ENCODE measurements at places on chromosomes 16 and 17. TPM values are rescaled to one million over a fixed set of nuclear protein-coding genes. Genes with fewer than 3 reads are reported as not detected.
A peak's percentile ranks its signal among the peaks of the same experiment; 100 is the strongest.

DNA sequence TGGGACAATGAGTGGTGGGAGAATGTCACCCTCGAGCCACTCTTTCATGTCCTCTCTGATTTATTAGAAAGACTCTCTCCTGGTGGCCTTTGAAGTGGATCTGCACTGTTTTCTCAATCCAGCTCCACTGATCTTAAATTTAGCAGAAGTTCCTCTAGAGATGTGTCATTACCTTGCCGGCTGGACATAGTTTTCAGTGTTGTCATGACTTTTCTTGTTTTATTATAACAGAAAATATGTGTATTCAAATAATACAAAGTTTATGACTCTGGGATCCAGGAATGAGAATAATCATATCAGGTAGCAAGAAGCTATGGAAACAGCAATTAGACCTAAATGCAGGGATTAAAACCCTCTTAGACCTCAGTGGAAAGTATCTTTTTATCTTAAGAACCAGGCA is 247.5 kb upstream of the ELAC2 start:
- no peaks in the 10 kb centered on the region for H3K36me3 ChIP-seq
- no peak overlapping the region for H3K4me3 ChIP-seq
- no peaks in the 10 kb centered on the region for H3K4me1 ChIP-seq

DNA sequence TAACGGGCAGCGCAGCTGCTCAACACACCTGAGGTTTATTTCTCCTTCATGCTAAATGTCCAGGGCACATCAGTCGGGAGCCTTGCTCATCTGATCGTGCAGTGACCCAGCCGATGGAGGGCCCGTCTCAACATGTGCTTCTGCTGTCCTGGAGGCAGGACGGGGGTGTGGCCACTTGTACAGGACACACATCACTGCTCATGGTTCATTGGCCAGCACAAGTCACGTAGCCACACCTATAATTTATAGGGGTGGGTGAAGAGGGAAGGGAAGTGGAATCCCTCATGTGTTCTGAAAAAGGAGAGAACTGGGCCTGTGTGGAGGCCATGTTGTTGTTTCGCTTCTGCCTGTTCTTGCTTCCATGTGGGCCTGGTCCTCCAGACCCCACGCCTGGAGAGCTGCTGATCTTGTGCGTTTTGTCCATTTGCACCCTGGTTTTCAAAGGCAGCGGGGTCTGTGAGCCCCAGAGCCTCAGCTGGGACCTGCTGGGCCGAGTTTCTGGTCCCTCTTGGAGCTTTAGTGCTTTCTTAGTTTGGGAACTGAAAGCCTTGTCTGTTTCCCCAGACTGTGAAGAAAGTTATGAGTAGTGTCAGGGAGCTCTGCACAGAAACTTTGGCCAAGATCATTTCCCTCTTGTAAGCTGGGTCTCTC is 60.5 kb downstream of the CMIP start:
- H3K36me3 ChIP-seq, result no peaks in the 10 kb centered on the region
- no peak overlapping the region for H3K4me3 ChIP-seq
- DNase-seq, result no peak
- peaks cover 8% of the 10 kb centered on the region for H3K4me1 ChIP-seq
- H3K27ac ChIP-seq, result no peak overlapping the region
- H3K27me3 ChIP-seq, result no peaks in the 10 kb centered on the region

Gene CLEC16A
- total RNA-seq, result 32.1 TPM

GRCh38 chr16:11669380-11670146 is 1.3 kb downstream of the SNN start:
- DNase-seq, result no peak
- H3K27me3 ChIP-seq, result no peaks in the 10 kb centered on the region
- peak overlapping the region; percentile 65 for H3K4me3 ChIP-seq
- peaks cover 16% of the 10 kb centered on the region for H3K4me1 ChIP-seq
- no peak overlapping the region for H3K27ac ChIP-seq

DNA sequence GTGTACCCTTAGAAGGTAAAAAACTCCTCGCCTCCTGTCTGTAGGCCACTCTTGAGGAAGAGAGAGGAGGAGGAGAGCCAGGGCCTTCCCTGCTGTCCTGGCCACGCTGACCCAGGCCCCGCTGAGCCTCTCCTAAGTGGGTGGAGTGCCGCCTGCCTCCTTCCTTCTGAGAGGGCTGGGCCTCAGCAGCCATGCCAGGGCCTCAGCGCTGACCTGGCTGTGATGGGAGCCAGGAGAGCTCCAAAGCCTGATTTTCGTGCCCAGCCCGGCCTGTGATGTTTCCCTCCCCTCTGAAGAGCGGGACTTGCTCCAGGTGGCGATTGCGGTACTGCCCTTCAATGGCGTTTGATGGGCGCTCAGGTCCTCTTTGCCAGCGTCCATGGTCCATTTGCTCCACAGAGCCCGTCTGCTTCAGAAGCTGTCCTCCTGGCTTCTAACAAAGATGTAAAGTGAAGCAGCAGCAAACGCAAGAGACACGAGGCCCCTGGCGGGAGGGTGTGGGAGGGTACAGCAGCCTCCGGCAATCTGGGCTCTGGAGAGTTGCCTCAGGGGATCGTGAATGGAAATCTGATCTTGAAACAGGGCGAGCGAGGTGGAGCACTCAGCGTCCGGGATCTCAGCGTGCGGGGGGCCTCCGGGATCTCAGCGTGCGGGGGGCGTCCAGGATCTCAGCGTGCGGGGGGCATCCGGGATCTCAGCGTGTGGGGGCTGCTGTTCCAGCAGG is 93.5 kb downstream of the NPIPB11 start:
- H3K4me1 ChIP-seq, result peaks cover 9% of the 10 kb centered on the region
- H3K27me3 ChIP-seq, result peaks cover 4% of the 10 kb centered on the region
- no peak for DNase-seq
- no peaks in the 10 kb centered on the region for H3K36me3 ChIP-seq
- H3K4me3 ChIP-seq, result no peak overlapping the region
- no peak overlapping the region for H3K27ac ChIP-seq

Gene RAI1
- 39.1 TPM for total RNA-seq

Gene MEOX1
- not detected for total RNA-seq

Gene SCNN1B
- not detected for total RNA-seq

- no peaks in the 10 kb centered on the region for H3K27me3 ChIP-seq
- peaks cover 75% of the 10 kb centered on the region for H3K36me3 ChIP-seq
- no peak overlapping the region for H3K27ac ChIP-seq
Observed at GRCh38 chr16:58551496-58551895, 36.2 kb downstream of the SETD6 start.

GRCh38 chr17:80195671-80196529 is 24.2 kb downstream of the SGSH start:
- peaks cover 9% of the 10 kb centered on the region for H3K27me3 ChIP-seq
- no peak overlapping the region for H3K4me3 ChIP-seq
- no peaks in the 10 kb centered on the region for H3K36me3 ChIP-seq

GRCh38 chr16:48117217-48118105 is 38.3 kb downstream of the ABCC12 start:
- H3K4me1 ChIP-seq, result peaks cover 2% of the 10 kb centered on the region
- H3K27me3 ChIP-seq, result no peaks in the 10 kb centered on the region
- H3K36me3 ChIP-seq, result no peaks in the 10 kb centered on the region
- H3K4me3 ChIP-seq, result no peak overlapping the region

Gene HBA2
- total RNA-seq, result 1.4 TPM

DNA sequence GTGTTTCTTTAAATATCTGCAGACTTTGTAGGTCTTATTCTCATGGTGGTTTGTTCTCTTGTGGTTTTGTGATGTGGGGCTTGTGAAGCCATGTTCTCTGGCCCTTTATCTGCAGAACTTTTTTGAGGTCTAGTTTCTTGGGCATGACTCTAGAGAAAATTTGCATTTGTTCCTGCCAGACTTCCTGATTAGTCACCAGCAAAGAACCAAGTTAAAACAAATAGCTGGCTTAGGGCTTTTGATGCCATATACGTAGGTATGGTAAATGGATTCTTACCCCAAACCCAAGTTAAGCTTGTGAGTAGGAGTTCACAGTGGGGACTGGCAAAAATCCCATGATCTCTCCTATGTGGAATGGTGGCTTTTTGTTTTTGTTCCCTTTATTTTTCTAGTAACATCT is 68.7 kb upstream of the IRX3 start:
- peaks cover 10% of the 10 kb centered on the region for H3K4me1 ChIP-seq
- no peak overlapping the region for H3K4me3 ChIP-seq
- DNase-seq, result peak; percentile 92

Gene ZFP3
- total RNA-seq, result not detected

Gene TUBG2
- total RNA-seq, result 16.6 TPM

DNA sequence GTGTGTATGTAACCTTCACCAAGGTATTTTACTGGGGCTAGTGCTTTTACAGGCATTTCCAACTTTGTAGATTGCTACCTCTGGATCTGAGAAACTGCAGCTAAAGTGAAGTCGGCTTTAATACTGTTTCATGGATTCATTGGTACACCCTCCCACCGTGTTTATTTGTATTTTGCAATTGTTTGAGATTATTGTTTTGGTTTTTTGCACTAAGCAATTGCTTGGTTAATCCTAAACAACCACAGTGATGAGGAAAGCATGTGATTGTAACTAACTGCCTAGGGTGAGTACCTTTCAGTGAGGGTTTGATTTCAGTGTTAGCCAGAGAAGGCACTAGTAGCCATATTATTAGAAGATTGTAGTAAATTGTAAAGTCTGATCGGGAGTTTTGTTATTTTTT is 3.3 kb downstream of the LUC7L3 start:
- H3K4me3 ChIP-seq, result no peak overlapping the region
- no peaks in the 10 kb centered on the region for H3K36me3 ChIP-seq
- peaks cover 6% of the 10 kb centered on the region for H3K4me1 ChIP-seq
- no peak overlapping the region for H3K27ac ChIP-seq
- DNase-seq, result no peak

DNA sequence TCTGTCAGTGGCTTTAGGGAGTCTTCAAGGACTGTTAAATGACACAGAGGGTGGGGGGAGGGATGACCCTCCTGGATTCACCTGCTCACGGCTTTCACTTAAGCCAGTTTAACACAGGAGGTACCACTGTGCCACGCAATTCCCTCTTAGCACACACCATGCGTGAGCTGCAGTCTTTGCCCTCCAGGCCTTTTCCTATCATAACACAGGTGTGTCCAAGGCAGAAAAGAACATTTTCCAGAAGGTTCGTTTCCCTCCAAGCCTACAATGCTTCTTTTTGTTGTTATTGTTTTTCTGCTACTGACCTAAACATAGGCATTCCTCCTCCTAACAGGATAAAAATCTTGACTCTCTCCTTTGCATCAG is 1.1 kb downstream of the ZFHX3 start:
- DNase-seq, result no peak
- H3K27me3 ChIP-seq, result no peaks in the 10 kb centered on the region
- peaks cover 43% of the 10 kb centered on the region for H3K4me1 ChIP-seq
- H3K27ac ChIP-seq, result peak overlapping the region; percentile 56
- H3K4me3 ChIP-seq, result peak overlapping the region; percentile 66

- H3K27ac ChIP-seq, result no peak overlapping the region
- no peaks in the 10 kb centered on the region for H3K27me3 ChIP-seq
- peaks cover 2% of the 10 kb centered on the region for H3K36me3 ChIP-seq
- no peak for DNase-seq
- no peak overlapping the region for H3K4me3 ChIP-seq
- peaks cover 24% of the 10 kb centered on the region for H3K4me1 ChIP-seq
Observed at GRCh38 chr17:882827-883585, 96.6 kb downstream of the NXN start.

- no peaks in the 10 kb centered on the region for H3K4me1 ChIP-seq
- DNase-seq, result no peak
- no peak overlapping the region for H3K4me3 ChIP-seq
- no peak overlapping the region for H3K27ac ChIP-seq
- no peaks in the 10 kb centered on the region for H3K36me3 ChIP-seq
Observed at GRCh38 chr17:77865112-77865611, 93.3 kb upstream of the TNRC6C start.

DNA sequence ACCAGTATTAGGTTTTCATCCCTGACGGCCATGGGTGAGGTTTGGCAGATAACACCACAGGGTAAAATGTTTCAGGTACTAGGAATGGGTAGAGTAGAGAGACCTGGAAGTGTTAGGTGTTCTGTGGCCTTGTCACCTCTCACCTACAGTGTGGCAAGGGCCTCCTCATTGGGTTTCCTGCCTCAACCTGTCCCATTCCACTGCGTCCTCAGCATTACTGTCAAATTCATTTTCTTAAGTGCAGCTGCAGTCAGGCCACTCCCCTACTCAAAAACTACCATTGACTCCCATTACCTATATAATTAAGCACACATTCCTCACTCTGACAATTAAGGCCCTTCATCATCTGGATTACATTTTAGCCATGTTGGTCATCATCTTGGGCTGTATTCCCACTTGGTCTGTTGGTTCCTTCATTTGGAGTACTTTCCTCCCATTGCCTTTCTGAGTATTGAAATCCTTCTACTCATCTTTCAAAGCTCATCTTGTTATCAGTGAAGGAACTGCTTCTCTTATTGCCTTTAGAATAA is 64.5 kb downstream of the NUP88 start:
- DNase-seq, result no peak
- no peak overlapping the region for H3K27ac ChIP-seq
- H3K36me3 ChIP-seq, result peaks cover 29% of the 10 kb centered on the region
- no peaks in the 10 kb centered on the region for H3K4me1 ChIP-seq
- H3K27me3 ChIP-seq, result no peaks in the 10 kb centered on the region

Gene USP43
- total RNA-seq, result 5.3 TPM

DNA sequence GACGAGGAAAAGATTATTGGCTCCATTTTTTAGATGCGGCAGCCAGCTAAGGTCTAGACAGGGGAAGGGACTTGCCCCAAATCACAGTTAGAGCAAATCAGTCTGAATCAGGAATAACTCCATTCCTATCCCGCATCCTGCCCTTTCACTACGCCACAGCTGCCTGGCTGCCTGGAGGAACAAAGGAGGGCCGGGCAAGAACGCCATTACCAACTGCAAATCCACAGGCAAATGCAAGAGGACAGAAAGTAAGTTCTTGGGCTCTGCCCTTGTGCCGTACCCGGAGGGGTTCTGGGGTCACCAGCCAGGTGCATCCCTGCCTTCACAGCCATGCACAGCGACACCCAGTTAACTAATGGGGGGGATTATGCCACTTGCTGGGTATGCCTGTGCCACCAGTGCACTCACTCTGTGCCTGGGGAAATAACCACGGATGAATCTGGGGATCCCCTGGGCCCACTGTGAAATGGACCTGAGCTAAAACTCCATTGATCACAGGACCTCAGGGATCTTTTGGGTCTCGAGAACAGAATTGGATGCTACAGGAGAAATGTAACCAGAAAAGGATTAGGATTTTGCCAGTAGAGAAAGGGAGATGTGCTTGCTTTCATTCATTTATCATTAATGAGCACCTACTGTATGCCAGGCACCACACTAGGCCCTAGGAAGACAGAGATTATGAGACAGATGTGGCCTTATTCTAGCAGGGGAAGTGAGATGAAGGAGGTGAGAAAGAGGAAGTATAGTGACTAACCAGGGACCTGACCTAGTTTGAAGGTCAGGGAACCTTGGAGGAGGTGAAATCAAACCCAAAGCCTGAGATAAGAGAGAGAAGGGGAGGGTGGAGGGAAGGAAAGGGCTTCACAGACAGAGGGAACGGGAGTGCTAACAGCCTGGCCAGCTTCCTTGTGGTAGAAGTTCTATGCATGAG is 17.7 kb downstream of the BCL7C start:
- peaks cover 2% of the 10 kb centered on the region for H3K36me3 ChIP-seq
- peak overlapping the region; percentile 81 for H3K4me3 ChIP-seq
- H3K4me1 ChIP-seq, result peaks cover 14% of the 10 kb centered on the region

- H3K4me1 ChIP-seq, result no peaks in the 10 kb centered on the region
- peaks cover 5% of the 10 kb centered on the region for H3K27me3 ChIP-seq
- DNase-seq, result no peak
- H3K27ac ChIP-seq, result no peak overlapping the region
Observed at GRCh38 chr17:83180996-83181481, 101.6 kb downstream of the METRNL start.
